CD4-positive, alpha-beta T cell treated with Interleukin-6 at 100 ng/mL for 8 hours (primary cell): ENCODE measurements at places on chromosomes 5 and 9.

DNA sequence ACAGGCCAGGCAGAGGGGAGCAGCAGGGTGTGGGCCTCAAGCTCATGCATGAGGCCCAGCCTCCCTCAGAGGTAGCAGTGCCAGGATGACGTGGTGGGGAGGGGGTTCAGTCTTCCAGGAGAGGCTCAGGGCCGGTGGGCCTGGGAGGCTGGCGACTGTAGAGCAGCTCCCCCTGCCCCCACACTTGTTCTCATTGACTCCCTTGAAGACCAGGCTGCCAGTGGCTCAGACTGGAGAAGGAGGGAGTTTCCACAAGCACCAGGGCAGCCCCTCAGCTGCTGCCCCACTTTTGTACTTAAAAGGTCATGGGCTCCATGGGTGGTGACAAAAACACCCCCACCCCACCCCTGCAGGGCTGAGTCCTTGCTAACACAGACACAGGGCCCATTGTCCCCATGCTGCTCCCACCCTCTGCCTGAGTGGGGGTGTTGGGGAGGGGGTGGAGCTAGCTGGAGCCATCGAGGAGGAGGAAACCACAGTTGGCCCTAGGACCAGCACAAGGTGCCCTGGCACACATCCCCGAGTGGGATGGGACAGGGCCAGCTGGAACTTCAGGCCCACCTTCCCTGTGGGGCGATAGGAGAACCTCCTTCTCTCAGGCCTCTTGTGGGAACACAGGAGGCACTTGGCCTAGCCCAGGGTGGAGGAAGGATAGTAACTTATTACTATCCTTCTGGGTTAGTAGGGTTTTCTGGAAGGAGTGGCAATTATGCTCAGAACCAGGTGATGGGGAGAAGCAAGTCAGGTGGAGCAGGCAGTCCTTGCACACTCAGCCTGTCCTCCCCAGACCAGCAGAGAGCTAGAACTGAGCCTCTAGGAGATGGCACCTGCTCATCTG, 10.7 kb downstream of the PDLIM4 start:
- no peak for DNase-seq

DNA sequence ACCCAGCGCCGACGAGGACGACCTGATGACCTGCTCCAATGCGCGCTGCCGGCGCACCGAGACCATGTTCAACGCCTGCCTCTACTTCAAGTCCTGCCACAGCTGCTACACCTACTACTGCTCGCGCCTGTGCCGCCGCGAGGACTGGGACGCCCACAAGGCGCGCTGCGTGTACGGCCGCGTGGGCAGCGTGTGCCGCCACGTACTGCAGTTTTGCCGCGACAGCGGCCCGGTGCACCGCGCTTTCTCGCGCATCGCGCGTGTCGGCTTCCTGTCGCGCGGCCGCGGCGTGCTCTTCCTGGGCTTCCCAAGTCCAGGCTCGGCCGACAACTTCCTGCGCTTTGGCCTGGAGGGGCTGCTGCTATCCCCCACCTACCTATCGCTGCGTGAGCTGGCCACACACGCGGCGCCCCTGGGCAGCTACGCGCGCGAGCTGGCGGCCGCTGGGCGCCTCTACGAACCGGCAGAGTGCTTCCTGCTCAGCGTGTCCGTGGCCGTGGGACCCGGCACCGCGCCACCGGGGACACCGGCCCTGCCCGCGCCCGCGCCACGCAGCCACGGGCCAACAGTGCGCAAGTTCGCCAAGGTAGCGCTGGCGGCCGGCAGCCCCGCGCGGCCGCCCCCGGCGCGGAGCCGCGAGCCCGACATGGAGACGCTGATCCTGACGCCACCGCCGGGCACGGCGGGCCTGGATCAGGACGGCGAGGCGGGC, 2.7 kb upstream of the PHPT1 start:
- DNase-seq: no peak

GRCh38 chr5:173940269-173940668, 48.7 kb upstream of the C5orf47 start:
- DNase-seq: no peak

GRCh38 chr5:141868541-141868940, 9.7 kb downstream of the PCDH1 start:
- DNase-seq: no peak

- no peak for DNase-seq
Measured at GRCh38 chr9:122954253-122954691, 13.5 kb downstream of the RABGAP1 start.

- no peak for DNase-seq
Measured at GRCh38 chr9:37350486-37351190, 71.9 kb upstream of the GRHPR start.

DNA sequence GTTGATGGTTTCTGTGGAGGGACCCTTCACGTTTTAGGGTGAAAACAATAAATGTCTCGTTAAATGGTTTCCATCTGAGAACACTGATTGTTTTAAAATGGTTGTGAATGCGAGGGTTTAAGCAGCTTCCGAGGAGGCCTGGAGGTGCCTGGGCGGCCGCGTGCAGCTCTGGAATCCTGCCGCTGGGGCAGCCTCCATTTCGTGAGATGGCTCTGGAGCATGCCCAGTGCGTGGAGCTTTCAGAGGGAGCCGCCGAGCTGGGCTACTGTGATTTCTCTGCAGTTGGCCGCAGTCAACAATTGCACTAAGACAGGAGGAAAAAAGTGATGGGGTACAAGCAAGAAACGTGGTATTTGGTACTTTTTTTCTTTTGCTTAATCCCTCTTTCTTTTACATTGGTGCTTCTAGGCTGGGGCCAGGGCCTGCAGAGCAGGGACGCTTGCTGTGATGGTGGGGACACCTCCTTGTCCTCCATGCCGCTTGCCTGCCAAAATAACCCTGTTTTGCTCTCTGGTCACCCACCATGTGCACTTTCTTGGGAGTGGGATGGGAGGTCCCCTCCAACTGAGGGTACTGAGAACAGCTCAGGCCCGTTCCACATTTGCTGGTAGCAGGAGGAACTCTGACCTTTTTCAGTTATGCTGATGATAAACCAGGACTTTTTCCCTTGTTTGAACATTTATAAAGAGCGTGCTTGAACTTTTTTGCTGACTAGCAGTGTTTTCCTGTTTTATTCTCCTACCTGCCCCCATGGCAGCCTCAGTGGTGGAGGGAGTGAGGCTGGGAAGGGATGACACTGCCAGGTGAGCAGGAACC, 47.1 kb downstream of the EHMT1 start:
- no peak for DNase-seq

DNA sequence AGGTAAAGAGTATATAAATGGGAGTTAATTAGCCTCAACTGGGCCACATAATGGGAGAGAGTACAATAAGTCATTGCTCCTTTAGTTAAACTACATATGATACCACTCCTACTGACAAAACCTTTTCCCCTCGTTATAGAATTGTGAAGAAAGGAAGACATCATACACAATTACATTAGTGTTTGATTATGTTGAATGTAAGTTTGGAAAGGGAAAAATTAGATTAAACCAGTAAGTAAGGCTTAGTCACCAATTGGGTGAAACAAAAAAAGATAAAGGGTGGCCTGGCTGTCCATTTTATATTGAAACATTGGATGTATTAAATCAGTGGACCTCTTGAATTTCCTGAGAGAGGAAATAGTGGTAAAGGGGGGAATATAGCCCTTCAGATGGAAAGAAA, 464.3 kb upstream of the PAPPA start:
- no peak for DNase-seq

- DNase-seq: no peak
Measured at GRCh38 chr9:33123407-33124031, 43.6 kb downstream of the B4GALT1 start.

DNA sequence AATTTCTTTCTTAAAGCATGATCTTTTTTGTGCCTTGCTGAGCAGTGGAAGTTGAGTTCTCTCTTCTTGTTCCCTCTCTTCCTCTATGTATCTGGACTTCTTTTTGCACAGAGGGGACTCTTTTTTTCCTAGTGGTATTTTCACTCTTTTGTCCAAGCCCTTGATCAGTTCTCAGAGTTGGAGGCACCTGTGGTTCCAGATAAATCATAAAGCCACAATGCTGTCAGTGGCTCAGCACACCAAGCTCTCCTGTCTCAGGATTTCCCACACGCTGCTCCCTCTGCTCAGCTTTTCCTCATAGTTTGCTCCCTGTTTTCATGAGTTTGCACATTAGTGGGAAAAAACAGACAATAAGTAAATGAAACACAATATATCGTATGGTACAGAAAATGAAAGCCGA, 110.3 kb upstream of the ZNF608 start:
- no peak for DNase-seq

- DNase-seq: no peak
Measured at GRCh38 chr5:68542207-68542606, 326.7 kb downstream of the PIK3R1 start.

GRCh38 chr5:67806654-67807438, 408.7 kb upstream of the PIK3R1 start:
- no peak for DNase-seq

GRCh38 chr5:154112255-154112654, 73.5 kb downstream of the MFAP3 start:
- DNase-seq: no peak

- DNase-seq: no peak
Measured at GRCh38 chr5:73443829-73444498, 4.6 kb downstream of the FOXD1 start.

DNA sequence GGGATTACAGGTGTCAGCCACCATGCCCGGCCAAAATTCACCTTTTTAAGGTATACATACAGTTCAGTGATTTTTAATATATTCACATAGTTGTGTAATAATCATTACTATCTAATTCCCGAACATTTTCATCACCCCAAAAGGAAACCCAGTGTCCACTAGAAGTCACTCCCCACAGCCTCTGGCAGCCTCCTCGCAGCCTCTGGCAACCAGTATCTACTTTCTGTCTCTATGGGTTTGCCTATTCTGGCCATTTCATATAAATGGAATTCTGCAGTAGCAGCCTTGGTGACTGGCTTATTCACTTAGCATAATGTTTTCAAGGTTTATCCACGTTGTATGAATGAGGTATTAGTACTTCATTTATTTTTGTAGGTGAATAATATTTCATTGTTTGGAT, 59.0 kb downstream of the UBAP1 start:
- no peak for DNase-seq
